IPS DF 19.7 (cell line): ENCODE measurements at places on chromosomes 13 and 19.

DNA sequence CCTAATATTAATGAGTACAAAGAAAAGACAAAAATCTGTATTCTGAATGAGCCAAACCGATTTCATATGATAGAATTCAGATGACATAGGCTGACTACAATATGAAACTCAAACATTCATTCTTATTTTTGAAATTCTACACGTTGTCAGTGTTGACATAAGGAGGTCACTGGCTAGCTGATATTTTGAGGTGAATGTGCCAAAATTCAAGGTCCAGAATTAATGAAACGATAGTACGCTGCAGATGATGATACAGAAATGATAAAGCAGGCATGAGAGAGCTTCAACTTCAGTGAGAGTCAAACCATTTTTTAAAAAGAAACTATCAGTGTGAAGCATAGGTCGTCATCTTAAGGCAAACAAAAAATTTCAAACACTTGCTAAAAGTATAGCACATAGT, 88.2 kb downstream of the FREM2 start:
- DNase-seq, result no peak

GRCh38 chr19:44757735-44758505, 9.4 kb downstream of the BCL3 start:
- DNase-seq, result no peak

DNA sequence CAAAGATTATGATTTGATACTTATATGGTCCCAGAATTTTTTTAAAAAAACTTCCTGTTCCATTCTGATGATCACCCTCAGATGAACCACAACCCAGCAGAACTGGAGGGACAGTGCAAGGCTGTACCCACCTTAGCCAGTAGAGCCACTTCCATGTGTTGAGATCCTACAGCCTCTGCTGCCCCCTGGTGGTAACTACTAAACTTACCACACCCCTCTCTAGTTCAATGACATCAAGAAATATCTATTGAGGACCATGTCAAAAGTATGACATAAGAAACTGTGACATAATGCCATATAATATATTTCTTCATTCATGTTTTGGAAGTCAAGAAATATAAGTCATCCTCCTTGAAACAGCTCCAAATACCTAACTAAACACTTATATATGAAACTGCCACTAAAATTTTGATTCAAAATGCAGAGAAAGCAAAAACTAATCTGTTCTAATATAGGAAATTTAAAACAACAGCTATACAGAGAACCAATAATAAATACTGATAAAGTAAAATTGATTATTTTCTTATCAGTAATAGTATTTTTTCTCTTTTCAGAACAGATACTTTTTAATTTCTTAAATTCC, 412.6 kb downstream of the KCTD12 start:
- DNase-seq, result peak; percentile 30

DNA sequence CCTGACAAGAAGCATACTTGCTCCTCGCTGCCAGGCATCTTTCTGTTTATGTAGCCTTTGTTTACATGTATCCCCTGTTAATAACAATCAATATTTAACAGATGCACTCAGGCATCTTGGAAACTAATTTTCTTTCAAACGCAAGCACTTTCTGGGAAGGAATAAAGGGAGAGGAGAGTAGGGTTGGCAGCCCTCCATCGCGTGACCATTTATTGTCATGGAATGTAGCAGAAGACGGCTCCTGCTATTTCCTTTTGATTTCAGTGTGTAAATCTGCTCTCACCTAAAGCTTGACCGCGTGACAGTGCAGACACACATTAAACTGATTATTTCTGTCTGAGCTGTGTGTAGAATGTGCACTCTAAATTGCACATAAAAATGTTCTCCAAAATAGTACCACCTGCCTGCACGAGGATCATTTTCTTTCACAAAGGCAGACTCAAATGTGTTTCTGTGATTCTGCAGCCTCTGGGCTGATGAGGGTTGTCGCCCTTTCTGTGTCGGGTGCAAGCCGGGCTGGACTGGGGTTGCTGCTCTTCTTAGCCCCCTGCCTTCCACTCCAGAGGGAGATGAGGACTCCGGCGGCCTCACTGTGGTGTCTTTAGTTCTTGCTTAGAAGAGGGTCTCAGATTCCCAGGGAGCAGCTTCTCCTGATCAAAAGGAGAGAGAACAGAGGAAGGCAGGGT, 223.5 kb upstream of the MAB21L1 start:
- DNase-seq, result no peak

GRCh38 chr19:22608441-22608840, 25.7 kb upstream of the ZNF492 start:
- DNase-seq, result no peak

- no peak for DNase-seq
These were observed 19.3 kb upstream of the RASA3 start for GRCh38 chr13:114151565-114152284.

DNA sequence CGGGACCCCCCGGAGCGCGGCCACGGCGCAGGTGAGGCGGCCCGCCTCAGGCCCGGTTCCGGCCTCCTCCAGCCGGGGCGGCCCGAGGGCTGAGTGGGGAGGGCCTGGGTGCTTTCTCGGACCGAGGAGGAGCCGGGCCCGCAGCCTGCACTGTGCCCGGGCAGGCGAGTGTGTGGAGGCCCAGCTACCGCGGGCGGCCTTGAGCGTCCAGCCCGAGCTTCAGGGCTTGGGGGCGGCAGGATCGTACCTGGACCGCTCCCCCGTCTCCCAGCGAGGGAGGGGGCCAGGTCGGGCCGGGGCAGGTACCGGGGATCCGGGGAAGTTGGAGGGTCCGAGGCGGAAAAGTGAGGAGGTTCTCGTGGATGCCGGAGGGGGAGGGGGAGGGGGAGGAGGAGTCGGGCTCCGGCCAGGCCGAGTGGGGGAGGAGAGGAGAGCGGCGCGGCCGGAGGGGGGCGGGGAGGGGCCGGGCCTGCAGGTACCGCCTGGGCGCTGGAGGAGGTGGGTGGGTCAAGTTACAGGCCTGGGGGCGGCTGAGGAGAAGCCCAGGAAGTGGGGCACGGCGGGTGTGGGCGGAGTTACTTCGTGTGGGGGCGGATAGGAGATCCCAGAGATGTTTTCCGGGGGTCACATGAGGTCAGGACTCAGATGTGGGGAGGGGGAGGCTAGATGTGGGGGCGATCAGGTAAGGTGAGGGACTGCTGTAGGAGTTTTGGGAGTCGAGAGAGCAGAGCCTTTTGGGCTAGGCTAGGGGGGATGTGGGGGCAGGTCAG, 545 bp downstream of the NACC1 start:
- no peak for DNase-seq

DNA sequence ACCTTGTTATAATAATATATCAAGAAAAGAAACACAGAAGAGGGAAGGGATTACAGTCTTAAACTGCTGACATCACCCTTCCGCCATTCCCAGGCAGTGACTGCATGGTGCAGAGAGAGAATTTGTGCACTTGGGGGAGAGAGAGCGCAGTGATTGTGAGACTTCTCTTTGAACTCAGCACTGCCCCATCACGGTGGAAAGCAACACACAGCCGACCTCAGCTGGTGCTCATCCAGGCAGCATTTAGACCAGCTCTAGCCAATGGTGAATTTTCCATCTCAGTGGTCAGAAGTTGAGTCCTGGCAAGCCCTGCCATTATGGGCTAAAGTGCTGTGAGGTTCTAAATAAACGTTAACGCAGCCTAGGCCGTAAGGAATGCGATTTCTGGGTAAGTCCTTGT, 1681.5 kb downstream of the EFNB2 start:
- no peak for DNase-seq

- DNase-seq, result no peak
These were observed 21.4 kb downstream of the LCP1 start for GRCh38 chr13:46160471-46161066.

DNA sequence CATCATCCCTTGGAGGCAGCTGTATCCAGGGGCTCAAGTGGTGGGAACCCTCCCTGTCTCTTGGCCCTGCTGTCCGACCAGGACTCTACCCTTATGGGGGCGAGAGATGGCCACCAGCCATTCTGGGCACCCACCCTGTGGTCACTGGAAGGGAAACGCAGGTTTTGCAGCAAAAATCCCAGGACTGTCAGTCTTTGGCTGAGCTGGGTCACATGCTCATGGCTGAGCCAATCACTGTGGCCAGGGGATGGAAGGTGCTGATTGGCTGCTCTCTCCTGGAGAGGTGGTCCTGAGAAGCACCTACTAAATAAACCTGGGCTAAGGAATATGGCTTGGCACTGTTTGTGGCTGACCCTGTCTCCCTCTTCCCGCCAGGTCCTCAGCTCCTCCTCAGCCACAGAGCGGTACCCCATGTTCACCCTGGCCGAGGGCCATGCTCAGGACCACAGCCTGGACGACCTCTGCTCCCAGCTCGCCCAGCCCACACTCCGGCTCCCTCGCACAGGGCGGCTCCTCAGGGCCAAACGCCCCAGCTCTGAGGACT, 8.9 kb downstream of the ATG4D start:
- no peak for DNase-seq

DNA sequence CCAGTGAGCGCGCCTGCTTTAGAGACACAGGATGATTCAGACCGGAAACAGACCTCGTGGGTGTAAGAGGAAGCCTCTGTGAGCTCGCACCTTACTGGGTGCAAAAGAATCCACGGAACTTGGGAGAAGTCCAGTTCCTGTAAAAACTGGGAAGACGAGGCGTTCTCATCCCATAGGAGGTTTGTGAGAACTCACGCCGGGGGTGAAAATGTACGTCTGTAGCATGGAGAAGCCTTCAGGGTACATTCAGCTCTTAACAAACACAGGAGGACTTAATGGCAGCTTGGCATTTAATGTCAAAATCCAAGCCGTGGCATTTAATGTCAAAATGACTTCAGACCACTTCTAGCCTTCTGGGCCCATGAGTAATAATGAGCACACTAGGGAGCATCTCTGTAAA, 17.4 kb upstream of the OR7D2 start:
- DNase-seq, result no peak

- no peak for DNase-seq
These were observed 289.9 kb downstream of the RFC3 start for GRCh38 chr13:34107806-34108205.

DNA sequence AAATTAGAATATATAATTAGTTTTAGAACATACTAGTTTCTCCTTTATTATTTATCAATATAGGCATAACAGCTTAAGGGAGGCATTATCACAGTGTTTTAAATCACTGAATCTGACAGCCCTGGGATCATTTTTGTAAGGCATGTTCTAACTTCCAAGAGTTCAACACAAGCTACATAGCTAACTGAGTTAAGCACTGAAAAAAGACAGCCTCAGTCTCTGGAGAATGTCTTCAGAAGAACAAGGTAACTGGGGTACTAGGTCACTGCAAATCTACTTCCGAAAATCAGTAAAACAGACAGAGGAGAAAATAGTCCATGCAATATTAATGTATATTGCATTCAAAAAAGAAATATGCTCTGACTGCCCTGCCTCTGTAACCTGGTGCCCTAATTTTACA, 502.1 kb downstream of the RFC3 start:
- DNase-seq, result no peak

GRCh38 chr13:79404985-79405384, 1.1 kb downstream of the RBM26 start:
- DNase-seq, result no peak

DNA sequence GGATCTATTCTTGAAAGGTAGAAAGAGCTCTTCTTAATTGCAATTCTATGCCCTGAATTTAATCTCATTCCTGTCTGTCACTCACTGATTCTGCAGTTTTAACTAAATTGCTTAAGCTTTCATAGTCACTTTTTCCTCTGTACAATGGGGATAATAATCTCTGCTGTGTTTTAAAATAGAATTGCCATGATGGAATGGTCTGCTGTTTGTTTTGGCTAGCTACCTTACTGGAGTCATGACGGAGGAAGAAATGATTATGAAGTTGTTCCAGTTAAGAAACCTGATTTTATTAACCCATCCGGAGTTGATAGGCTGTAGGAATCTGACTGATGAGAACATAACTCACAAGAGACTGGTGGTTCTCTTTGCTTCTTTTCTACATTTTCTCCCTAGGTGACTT, 54.9 kb upstream of the ITM2B start:
- no peak for DNase-seq

GRCh38 chr13:36059321-36059720, 71.9 kb downstream of the DCLK1 start:
- no peak for DNase-seq

DNA sequence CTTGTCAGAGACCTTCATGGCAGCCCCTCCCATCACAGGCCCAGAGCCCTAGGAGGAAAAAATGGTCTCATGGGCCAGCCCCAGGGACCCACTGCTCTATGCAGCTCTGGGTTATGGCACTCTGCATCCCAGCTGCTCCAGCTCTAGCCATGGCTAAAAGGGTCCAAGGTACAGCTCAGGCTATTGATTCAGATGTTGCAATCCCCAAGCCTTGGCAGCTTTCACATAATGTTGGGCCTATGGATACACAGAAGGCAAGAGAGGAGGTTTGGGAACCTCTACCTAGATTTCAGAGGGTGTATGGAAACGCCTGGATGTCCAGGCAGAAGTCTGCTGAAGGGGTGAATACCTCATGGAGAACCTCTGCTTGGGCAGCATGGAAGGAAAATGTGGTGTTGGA, 996.0 kb downstream of the PCDH9 start:
- DNase-seq, result no peak

- DNase-seq, result no peak
These were observed 1352.5 kb downstream of the UQCRFS1 start for GRCh38 chr19:27860309-27860934.

DNA sequence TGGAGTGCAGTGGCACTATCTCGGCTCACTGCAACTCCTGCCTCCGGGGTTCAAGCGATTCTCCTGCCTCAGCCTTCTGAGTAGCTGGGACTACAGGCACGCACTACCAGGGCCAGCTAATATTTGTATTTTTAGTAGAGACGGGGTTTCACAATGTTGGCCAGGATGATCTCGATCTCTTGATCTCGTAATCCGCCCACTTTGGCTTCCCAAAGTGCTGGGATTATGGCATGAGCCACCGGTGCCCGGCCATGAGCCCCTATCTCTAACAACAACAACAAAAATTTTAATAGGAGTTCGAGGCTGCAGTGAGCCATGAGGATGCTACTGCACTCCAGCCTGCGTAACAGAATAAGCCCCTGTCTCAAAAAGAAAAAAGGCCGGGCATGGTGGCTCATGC, 5.0 kb downstream of the AP1M2 start:
- DNase-seq, result no peak

- DNase-seq, result no peak
These were observed 98.8 kb downstream of the OLFM4 start for GRCh38 chr13:53127373-53127772.

- no peak for DNase-seq
These were observed 6.8 kb downstream of the ANO8 start for GRCh38 chr19:17327654-17328516.

GRCh38 chr13:113589961-113590339, 5.4 kb downstream of the TFDP1 start:
- DNase-seq, result no peak

GRCh38 chr19:44618640-44619357, 5.4 kb downstream of the IGSF23 start:
- DNase-seq, result no peak

GRCh38 chr13:114043421-114044053, 69.7 kb upstream of the C13orf46 start:
- no peak for DNase-seq

DNA sequence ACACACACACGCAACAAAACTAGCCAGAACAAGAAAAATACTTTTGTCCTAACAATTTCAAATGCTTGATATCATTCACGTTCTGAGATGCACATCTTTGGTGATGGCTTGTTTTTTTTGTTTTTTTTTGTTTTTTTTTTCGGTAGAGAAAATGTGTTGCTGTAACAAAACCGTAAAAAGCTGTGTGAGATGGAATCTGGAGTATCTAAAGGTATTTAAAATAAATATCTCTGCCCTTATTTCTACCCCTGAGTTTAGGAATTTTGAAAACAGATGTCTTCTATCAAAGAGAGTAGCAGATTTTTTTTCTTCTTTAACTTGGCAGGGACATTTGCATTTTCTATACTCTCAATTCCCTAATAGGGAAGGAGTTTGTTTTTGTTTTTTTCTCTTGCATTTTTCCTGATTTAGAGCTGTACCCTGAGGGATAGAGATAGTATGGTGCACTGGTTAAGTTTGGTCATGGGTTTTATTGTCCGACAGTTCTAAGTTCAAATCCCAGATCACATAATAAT, 446.6 kb downstream of the KLF5 start:
- no peak for DNase-seq
